Fibroblast of villous mesenchyme (primary cell): ENCODE measurements at places on chromosomes 1 and 21. TPM values are rescaled to one million over a fixed set of nuclear protein-coding genes. Genes with fewer than 3 reads are reported as not detected.

Gene CELF3
- not detected in 2 replicates for total RNA-seq

- no peak for DNase-seq
Measured at GRCh38 chr1:160711602-160712311, at the start of gene CD48. Gene CD48 (minus strand): TSS chr1:160711822. CDS start chr1:160711763, 59 bp downstream.

- no peak for DNase-seq
Measured at GRCh38 chr1:214002060-214002459, 14.3 kb downstream of the PROX1 start.

- DNase-seq = no peak
Measured at GRCh38 chr1:234950598-234950997, 178.0 kb downstream of the TOMM20 start.
